ENCODE measurements at places on chromosomes 13 and 19. TPM values are rescaled to one million over a fixed set of nuclear protein-coding genes. Genes with fewer than 3 reads are reported as not detected.

GRCh38 chr13:41751734-41752445 lies 209.0 kb downstream of the VWA8 start:
- no peak for DNase-seq
- H3K36me3 ChIP-seq: no peaks in the 10 kb centered on the region
- H3K27me3 ChIP-seq: no peaks in the 10 kb centered on the region
- H3K27ac ChIP-seq: no peak overlapping the region
- H3K4me1 ChIP-seq: no peaks in the 10 kb centered on the region

Gene SIAH3
- not detected for total RNA-seq

DNA sequence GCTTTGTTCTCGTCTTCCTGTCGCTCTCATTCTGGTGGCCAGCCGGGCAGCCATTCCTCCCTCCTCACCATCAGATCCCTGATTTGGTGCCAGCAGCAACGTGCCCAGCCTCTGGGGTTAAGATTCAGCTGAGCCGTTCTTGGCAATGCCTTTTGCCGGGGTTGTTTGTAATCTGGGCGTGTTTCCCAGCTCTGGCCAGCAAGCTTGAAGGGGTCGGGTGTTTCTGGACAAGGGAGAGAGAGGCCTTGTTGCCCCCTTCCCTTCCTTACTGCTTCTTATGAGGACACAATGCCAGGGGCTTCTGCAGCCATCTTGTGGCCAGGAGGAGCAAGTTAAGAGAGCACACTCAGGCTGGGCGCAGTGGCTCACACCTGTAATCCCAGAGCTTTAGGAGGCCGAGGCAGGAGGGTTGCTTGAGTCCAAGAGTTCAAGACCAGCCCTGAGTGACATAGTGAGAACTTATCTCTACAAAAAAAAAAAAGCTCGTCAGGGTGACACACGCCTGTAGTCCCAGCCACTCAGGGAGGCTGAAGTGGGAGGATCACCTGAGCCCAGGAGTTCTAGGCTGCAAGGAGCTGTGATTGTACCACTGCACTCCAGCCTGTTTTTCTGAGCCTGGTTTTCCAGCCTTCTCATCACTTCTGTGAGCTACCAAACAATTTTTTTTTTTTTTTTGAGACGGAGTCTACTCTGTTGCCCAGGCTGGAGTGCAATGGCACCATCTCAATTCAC lies 10.7 kb upstream of the CRTC1 start:
- no peak for DNase-seq
- H3K36me3 ChIP-seq: peaks cover 22% of the 10 kb centered on the region
- peak overlapping the region; percentile 55 for H3K27ac ChIP-seq
- H3K4me1 ChIP-seq: peaks cover 11% of the 10 kb centered on the region
- H3K4me3 ChIP-seq: no peak overlapping the region

DNA sequence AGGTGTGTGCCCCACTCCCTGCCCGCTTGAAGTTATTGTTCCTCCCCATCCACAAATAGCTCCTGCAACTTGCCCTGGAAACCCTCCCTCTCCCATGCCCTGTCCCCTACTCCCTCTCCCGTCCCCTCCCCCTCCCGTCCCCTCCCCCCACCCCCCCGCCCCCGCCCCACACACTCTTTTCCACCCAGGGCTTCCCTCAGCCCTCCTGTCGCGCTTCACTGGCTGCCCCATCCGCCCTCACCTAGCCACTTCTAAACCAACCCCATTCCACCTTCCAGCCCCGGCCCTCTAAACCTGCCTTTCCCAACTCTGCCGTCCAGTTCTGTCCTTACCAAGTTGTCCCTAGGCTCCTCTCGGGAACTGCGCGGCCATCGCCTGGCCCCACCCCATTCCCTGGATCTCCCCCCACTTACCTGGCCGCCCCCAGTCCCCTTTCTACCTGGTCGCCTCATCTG lies 993 bp downstream of the RGL3 start:
- H3K4me3 ChIP-seq: peak overlapping the region; percentile 40
- H3K36me3 ChIP-seq: no peaks in the 10 kb centered on the region
- H3K4me1 ChIP-seq: peaks cover 47% of the 10 kb centered on the region
- H3K27ac ChIP-seq: no peak overlapping the region
- peaks cover 67% of the 10 kb centered on the region for H3K27me3 ChIP-seq
- no peak for DNase-seq

DNA sequence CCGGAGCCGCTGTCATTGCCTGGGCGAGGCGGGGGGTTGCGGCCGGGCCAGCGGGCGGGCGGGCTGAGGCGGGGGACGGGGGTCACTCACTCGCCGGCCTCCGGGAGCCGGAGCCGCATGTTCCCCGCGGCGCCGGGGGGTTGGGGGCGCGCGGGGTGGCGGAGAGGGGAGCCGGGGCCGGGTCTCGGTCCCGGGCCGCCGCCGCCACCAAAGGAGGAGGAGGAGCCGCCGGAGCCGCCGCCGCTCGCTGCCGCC lies 149 bp downstream of the MED26 start:
- peak overlapping the region; percentile 94 for H3K27ac ChIP-seq
- H3K4me1 ChIP-seq: peaks cover 22% of the 10 kb centered on the region
- H3K27me3 ChIP-seq: no peaks in the 10 kb centered on the region
- H3K36me3 ChIP-seq: peaks cover 1% of the 10 kb centered on the region
- DNase-seq: no peak

Gene NALCN
- 0.32 TPM for total RNA-seq

DNA sequence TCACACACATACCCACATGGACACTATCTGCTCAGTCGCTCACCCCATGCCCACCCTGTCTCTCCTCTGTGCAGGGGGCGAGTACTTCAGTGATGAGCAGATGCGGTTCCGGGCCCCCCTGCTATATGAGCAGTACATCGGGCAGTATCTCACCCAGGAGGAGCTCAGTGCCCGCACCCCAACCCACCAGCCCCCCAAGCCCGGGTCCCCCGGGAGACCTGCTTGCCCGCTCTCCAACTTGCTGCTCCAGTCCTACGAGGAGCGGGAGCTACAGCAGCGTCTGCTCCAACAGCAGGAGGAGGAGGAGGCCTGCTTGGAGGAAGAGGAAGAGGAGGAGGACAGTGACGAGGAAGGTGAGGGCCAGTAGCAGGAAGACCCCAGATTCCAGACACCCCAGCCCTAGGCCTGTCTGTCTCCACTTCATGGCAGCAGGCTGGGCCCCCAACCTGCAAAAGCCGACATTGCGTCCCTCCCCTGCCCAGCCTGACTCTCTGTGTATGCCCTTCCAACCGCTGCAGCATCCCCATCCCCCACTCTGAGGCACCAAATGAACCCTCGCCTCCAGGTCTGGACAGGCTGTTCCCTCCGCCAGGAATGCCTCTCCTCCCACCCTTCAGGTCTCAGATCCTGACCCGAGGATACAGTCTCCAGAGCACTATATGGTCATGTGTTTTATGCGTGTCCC lies 9.7 kb downstream of the CCDC97 start:
- no peak overlapping the region for H3K27ac ChIP-seq
- H3K36me3 ChIP-seq: no peaks in the 10 kb centered on the region
- H3K4me1 ChIP-seq: peaks cover 33% of the 10 kb centered on the region
- no peaks in the 10 kb centered on the region for H3K27me3 ChIP-seq
- H3K4me3 ChIP-seq: no peak overlapping the region

DNA sequence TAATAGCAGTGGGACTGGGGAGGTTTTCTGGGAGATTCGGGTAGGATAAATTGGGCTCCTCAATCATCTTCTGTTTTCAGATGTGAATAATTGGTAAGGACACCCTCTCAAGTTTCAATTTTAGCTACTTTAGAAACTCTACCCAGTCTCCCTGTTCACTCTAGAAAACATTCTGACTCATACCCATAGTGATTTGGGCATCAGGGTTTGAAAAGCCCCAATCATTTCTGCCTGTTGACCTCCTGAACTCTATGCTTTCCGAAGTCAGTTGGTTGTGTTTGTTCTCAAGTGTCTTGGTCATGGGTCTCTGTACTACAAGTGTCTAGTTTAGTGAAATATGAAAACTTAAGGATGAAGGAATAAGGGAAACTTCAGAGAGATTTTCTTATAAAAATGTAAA lies 911.3 kb upstream of the GPC6 start:
- no peaks in the 10 kb centered on the region for H3K36me3 ChIP-seq
- no peak overlapping the region for H3K27ac ChIP-seq
- DNase-seq: no peak
- no peaks in the 10 kb centered on the region for H3K4me1 ChIP-seq
- no peak overlapping the region for H3K4me3 ChIP-seq

GRCh38 chr19:22263121-22263520 lies 23.1 kb upstream of the ZNF729 start:
- H3K27me3 ChIP-seq: no peaks in the 10 kb centered on the region
- no peaks in the 10 kb centered on the region for H3K36me3 ChIP-seq
- H3K4me3 ChIP-seq: no peak overlapping the region
- H3K4me1 ChIP-seq: no peaks in the 10 kb centered on the region

Gene RNF17
- not detected for total RNA-seq

Gene NLRP5
- not detected for total RNA-seq

GRCh38 chr13:41746259-41746658 lies 214.7 kb downstream of the VWA8 start:
- no peak overlapping the region for H3K27ac ChIP-seq
- H3K36me3 ChIP-seq: peaks cover 6% of the 10 kb centered on the region
- no peaks in the 10 kb centered on the region for H3K4me1 ChIP-seq
- no peaks in the 10 kb centered on the region for H3K27me3 ChIP-seq
- DNase-seq: no peak

- DNase-seq: no peak
- no peaks in the 10 kb centered on the region for H3K27me3 ChIP-seq
- no peaks in the 10 kb centered on the region for H3K4me1 ChIP-seq
- H3K4me3 ChIP-seq: no peak overlapping the region
- H3K36me3 ChIP-seq: no peaks in the 10 kb centered on the region
- H3K27ac ChIP-seq: no peak overlapping the region
These were observed 476.5 kb downstream of the MYO16 start for GRCh38 chr13:109105899-109106298.

- DNase-seq: no peak
- H3K4me3 ChIP-seq: no peak overlapping the region
- H3K27me3 ChIP-seq: no peaks in the 10 kb centered on the region
- peaks cover 23% of the 10 kb centered on the region for H3K4me1 ChIP-seq
These were observed 2.0 kb upstream of the GATAD2A start for GRCh38 chr19:19403373-19403901.

- H3K36me3 ChIP-seq: no peaks in the 10 kb centered on the region
- no peaks in the 10 kb centered on the region for H3K27me3 ChIP-seq
- peaks cover 28% of the 10 kb centered on the region for H3K4me1 ChIP-seq
- H3K4me3 ChIP-seq: no peak overlapping the region
- peak; percentile 31 for DNase-seq
- H3K27ac ChIP-seq: peak overlapping the region; percentile 47
These were observed 100.5 kb downstream of the EPSTI1 start for GRCh38 chr13:42891591-42891990.

DNA sequence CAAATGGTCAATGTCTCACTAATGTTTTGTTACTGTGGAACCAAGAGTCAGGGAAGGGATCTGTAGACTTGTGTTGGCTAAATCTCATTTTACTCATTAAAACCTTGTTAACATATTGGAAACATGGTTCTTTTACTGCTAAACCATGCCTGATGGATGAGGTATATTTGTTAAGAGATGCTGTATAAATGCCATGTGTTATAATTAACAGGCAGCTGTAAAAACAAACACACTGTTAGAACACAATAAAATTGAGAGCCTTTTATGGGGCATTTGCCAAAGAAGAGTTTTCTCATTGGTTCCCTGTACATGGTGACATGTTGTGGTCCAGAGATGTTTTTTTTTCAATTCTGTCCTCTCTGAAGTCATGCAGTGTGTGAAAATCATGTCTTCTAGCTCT lies 121.9 kb downstream of the ESD start:
- no peaks in the 10 kb centered on the region for H3K36me3 ChIP-seq
- no peaks in the 10 kb centered on the region for H3K27me3 ChIP-seq
- DNase-seq: no peak
- no peak overlapping the region for H3K4me3 ChIP-seq
- H3K27ac ChIP-seq: no peak overlapping the region

Gene MCEMP1
- total RNA-seq: not detected

Gene NLRP11
- not detected for total RNA-seq

Data from transverse colon (tissue), 4 donors.